Esophagus muscularis mucosa (tissue), 4 donors: ENCODE measurements at places on chromosomes 7 and 10. TPM values are rescaled to one million over a fixed set of nuclear protein-coding genes. Genes with fewer than 3 reads are reported as not detected.

DNA sequence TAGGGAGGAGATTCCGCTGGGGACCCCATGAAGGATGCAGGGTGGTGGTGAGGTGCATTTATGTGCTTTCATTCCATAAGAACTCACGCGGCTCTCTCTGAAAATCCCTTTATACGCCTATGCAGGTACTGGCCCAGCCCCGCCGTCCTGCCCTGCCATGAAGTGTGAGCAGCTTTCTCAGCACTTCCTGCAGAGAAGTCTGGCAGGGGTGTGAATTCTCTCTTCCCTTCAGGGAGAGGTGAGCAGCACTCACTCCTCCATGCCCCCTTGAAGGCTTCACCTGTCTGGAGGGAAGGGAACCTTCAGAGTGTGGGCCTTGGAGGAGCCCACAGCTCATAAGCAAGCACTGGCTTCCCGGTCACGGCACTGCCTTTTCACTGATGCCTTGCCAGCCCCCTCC is 34.0 kb downstream of the PPP2R2D start:
- no peak overlapping the region for H3K4me3 ChIP-seq
- peaks cover 8% of the 10 kb centered on the region for H3K36me3 ChIP-seq
- H3K27ac ChIP-seq, result no peak overlapping the region
- DNase-seq, result no peak
- H3K27me3 ChIP-seq, result no peaks in the 10 kb centered on the region
- peaks cover 39% of the 10 kb centered on the region for H3K4me1 ChIP-seq

- H3K4me1 ChIP-seq, result peaks cover 12% of the 10 kb centered on the region
- no peaks in the 10 kb centered on the region for H3K27me3 ChIP-seq
- H3K27ac ChIP-seq, result no peak overlapping the region
- no peak for DNase-seq
- H3K4me3 ChIP-seq, result no peak overlapping the region
Observed at GRCh38 chr10:103543617-103544525, 50.4 kb downstream of the NEURL1 start.

CDC14C gene
- not detected for total RNA-seq

DNA sequence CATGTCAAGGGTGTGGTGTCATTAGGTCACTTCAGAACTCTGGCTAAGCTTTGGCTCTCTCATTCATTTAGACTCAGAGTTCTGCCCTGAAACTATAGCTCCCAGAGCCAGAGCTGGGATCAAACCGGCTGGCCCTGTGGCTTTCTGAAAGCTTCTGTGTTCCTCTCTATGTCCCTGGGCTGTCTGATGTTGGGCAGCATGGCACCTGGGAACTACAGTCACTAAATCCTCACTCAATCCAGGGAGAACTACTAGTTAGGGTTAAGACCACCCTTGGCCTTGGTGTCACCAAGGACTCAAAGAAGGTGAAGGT is 13.2 kb downstream of the ATG9B start:
- peaks cover 35% of the 10 kb centered on the region for H3K4me1 ChIP-seq
- no peaks in the 10 kb centered on the region for H3K27me3 ChIP-seq
- no peak overlapping the region for H3K27ac ChIP-seq
- DNase-seq, result no peak
- no peaks in the 10 kb centered on the region for H3K36me3 ChIP-seq
- H3K4me3 ChIP-seq, result no peak overlapping the region

- H3K4me3 ChIP-seq, result no peak overlapping the region
- H3K27me3 ChIP-seq, result no peaks in the 10 kb centered on the region
- no peaks in the 10 kb centered on the region for H3K36me3 ChIP-seq
- H3K4me1 ChIP-seq, result peaks cover 17% of the 10 kb centered on the region
Observed at GRCh38 chr7:18508443-18509427, 13.2 kb downstream of the HDAC9 start.

TRPV6 gene
- not detected for total RNA-seq

DNA sequence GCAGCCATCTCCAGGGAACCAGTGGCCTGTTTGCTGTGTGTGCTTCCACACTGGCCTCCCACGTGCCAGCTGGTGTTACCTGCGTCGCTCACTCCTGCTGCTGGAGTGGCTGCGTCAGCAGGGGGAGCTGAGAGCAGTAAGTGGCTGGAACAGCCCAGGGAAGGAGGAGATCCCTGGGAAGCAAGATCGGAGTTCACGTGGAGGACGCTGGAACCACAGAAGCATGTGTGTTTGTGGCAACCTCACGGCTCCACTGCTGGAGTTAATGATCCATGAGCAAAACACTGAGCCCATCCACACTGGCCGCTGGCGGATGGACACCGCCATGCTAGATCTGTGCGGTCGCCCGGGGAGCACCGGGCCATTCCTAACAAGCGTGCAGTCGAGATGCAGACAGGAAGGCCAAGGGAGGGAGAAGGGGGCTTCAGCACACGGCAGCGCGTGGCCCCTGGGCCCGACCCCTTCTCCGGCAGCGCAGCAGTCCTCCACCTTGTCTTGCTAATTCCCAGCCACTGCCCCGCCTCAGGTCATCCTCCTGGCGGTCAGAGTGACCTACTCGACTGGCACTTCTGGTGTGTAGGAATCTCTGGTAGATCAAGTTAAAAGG is 68.5 kb upstream of the EEPD1 start:
- H3K4me3 ChIP-seq, result no peak overlapping the region
- H3K27me3 ChIP-seq, result no peaks in the 10 kb centered on the region
- H3K36me3 ChIP-seq, result no peaks in the 10 kb centered on the region
- H3K27ac ChIP-seq, result no peak overlapping the region
- DNase-seq, result no peak

GRCh38 chr7:34333925-34334324 is 324.1 kb upstream of the NPSR1 start:
- H3K36me3 ChIP-seq, result no peaks in the 10 kb centered on the region
- H3K4me3 ChIP-seq, result no peak overlapping the region
- no peaks in the 10 kb centered on the region for H3K27me3 ChIP-seq

- H3K27ac ChIP-seq, result no peak overlapping the region
- no peaks in the 10 kb centered on the region for H3K27me3 ChIP-seq
- no peak overlapping the region for H3K4me3 ChIP-seq
Observed at GRCh38 chr7:16900209-16900768, 18.5 kb upstream of the AGR3 start.

OPN4 gene
- total RNA-seq, result 0.32 TPM

GRCh38 chr7:90569368-90569767 is 26.8 kb upstream of the CDK14 start:
- no peak overlapping the region for H3K4me3 ChIP-seq
- no peaks in the 10 kb centered on the region for H3K27me3 ChIP-seq
- no peaks in the 10 kb centered on the region for H3K4me1 ChIP-seq
- H3K27ac ChIP-seq, result no peak overlapping the region
- DNase-seq, result no peak

CPA4 gene
- total RNA-seq, result not detected

DNA sequence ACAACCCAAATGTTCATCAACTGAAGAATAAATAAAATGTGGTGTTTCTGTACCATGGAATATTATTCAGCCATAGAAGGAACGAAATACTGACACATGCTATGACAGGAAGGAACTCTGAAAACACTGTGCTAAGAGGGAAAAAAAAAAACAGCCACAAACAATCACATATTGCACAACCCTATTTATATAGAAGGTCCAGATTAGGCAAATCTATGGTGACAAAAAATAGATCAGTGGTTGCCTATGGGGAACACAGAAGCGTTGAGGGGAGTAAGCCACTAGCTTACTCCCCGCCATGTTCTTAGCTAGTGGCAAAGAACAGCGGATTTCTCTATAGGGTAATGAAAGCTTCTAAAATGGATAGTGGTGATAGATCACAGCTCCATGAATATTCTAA is 198.4 kb downstream of the TPST1 start:
- no peak overlapping the region for H3K27ac ChIP-seq
- no peaks in the 10 kb centered on the region for H3K4me1 ChIP-seq
- no peak overlapping the region for H3K4me3 ChIP-seq
- DNase-seq, result no peak
- H3K36me3 ChIP-seq, result peaks cover 59% of the 10 kb centered on the region

GRCh38 chr10:24744946-24745345 is 21.3 kb upstream of the ARHGAP21 start:
- H3K4me1 ChIP-seq, result no peaks in the 10 kb centered on the region
- H3K27ac ChIP-seq, result no peak overlapping the region
- H3K36me3 ChIP-seq, result no peaks in the 10 kb centered on the region
- H3K4me3 ChIP-seq, result no peak overlapping the region
- DNase-seq, result no peak
- no peaks in the 10 kb centered on the region for H3K27me3 ChIP-seq

DNA sequence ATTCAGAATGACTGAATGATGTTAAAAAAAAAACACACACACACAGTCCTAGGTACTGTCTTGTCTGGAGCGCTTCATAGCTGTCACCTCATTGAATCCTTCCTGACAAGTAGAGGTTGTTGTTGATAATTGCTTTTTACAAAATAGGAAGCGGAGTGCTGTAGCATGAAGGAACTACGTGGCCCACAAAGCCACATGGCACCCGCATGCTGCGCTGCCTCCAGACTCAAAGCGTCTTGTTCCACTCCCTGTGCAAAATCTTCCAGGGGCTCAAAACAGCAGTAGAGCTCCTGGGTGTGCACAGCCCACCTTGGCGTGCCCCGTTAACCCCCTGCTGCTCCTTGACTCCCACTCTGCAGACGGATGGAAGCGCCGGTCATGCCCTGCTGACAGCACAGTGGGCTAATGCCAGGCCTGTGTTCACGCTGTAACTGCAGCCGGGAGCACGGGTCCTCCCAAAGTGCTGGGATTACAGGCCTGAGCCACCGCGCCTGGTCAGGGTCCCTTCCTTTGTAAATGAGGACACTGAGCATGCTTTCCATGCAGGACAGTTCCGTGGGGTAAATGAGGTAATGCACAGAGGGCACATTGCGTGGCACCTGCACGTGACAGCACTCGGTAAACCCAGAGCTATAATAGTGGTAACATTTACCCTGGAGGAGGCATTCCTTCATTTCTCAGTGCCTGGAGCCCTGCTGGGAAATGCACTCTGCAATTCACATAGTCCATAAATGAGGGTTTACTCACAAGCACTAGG is 91.1 kb upstream of the GNA12 start:
- no peaks in the 10 kb centered on the region for H3K27me3 ChIP-seq
- H3K4me1 ChIP-seq, result no peaks in the 10 kb centered on the region
- H3K27ac ChIP-seq, result no peak overlapping the region
- DNase-seq, result no peak

DNA sequence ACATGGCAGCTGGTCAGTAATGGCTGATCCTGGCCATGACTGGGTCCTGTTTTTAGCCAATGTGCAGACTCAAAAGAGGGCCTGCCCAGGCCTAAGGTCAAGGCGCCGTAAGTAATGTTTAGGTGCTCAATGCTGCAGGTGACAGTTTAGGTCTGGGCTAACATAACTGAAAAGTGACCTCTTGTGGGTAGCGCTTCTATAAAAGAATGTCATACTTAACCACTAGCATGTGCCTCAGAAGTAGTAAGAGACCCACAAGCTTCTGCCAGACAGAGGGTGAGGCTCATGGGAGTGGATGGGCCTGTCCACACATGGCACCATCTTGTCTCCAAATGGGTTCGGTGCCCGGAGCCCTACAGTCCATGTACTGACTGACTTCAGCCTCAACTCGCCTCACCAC is 90.5 kb upstream of the GSDME start:
- H3K36me3 ChIP-seq, result no peaks in the 10 kb centered on the region
- no peaks in the 10 kb centered on the region for H3K27me3 ChIP-seq
- no peaks in the 10 kb centered on the region for H3K4me1 ChIP-seq
- no peak overlapping the region for H3K4me3 ChIP-seq

ZNF248 gene
- total RNA-seq, result 15.2 TPM

DNA sequence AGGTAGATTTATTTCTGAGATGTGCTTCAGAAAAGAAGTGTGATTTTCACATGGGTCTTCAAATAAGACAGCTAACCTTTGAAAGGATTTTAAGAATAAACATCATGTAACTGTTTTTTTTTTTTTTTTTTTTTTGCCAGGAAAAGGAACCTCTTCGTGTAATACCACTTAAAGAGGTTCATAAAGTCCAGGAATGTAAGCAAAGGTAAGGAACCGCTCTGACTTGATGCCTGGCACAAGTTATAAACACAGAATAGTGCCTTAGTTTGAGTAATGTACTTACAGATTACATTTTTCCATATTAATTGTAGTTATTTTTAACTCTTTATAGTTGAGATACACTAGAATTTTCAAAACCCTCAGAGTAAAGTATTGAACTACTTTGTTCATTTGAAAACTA is 30.4 kb upstream of the ARMS2 start:
- H3K27ac ChIP-seq, result peak overlapping the region; percentile 77
- peaks cover 47% of the 10 kb centered on the region for H3K4me1 ChIP-seq
- H3K27me3 ChIP-seq, result no peaks in the 10 kb centered on the region
- H3K4me3 ChIP-seq, result no peak overlapping the region
- no peak for DNase-seq
